Stimulated activated naive CD4-positive, alpha-beta T cell (primary cell): ENCODE measurements at places on chromosomes 7 and 10.

DNA sequence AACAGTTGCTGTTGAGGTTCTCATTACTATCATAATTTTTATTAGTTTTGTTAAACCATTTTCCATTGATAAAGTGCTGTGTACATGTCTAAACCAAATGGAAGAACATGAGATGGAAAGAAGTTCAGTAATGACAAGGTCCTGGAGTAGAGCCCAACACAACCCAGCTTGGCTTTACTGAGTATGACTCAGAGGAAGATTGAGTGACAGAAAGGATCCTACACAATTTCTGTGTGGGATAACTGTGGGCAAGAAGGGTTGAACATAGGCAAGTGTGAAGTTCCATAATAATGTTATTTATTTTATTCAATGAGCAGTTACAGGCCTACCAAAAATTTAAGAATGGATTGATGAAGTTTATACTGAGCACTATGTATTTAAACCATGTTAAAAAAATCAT is 15.9 kb downstream of the PRKG1 start:
- DNase-seq: no peak

DNA sequence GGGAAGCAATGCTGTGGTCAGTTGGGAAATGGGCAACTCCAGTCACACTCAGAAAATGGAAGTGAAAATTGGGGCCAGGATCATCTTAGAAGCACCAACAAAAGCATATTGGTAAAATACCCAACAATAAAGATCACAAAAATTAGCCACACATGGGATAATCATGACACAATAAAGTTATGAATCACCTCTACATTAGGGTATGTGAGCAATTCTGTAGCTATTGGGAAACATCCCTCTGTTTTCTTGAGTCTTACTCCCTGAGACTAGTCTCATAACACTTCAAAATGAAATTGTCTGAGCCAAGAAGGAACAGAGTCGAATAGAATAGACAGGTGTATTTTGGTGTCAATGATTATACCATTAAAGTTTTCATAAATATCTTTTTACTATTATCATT is 178.3 kb downstream of the DYNC1I1 start:
- no peak for DNase-seq

- no peak for DNase-seq
Measured at GRCh38 chr7:117047496-117047895, 94.2 kb downstream of the ST7 start.

DNA sequence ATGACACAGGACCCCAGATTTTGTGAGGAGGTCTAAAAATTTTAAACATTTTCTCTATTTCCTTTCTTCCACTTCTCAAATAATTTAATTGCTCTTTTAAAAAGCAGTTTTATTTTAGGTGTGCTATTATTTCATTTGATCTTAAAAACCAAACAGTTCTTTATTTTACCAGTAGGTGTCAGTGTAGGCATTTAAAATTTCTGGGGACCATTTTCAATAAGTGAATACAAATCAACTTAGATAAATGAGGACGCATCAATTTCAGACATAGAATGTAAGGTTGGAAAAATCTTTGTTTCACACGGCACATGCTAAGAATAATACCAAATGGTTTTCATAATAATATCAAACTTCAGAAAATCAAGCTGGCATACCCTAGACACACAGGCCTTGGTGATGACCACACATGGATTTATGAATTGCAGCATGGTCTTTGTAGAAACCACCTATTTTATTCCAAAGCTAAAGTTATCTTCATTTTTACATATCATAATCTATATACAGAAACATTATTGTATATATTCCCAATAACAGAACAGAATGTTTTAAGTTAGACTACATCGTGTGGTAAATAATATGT is 127.6 kb upstream of the SLC26A5 start:
- DNase-seq: no peak

DNA sequence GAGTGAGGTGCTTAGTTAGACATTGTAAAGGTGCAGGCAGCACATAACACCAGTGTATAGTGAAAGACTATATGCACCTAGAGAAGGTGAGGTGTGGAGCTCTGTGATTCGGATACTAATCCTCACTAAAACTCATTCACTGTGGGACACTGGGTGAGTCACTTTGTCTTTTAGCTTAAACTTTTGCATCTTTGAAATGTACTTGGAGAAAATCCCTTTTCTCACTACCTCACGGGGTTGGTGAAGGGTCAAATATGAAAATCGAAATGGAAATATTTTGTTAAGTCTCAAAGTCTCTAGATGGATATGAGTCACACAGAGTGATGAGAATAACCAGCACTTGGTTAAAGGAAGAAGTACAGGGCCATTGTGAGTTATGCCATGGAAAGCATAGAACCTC is 38.0 kb downstream of the MDFIC start:
- DNase-seq: no peak

DNA sequence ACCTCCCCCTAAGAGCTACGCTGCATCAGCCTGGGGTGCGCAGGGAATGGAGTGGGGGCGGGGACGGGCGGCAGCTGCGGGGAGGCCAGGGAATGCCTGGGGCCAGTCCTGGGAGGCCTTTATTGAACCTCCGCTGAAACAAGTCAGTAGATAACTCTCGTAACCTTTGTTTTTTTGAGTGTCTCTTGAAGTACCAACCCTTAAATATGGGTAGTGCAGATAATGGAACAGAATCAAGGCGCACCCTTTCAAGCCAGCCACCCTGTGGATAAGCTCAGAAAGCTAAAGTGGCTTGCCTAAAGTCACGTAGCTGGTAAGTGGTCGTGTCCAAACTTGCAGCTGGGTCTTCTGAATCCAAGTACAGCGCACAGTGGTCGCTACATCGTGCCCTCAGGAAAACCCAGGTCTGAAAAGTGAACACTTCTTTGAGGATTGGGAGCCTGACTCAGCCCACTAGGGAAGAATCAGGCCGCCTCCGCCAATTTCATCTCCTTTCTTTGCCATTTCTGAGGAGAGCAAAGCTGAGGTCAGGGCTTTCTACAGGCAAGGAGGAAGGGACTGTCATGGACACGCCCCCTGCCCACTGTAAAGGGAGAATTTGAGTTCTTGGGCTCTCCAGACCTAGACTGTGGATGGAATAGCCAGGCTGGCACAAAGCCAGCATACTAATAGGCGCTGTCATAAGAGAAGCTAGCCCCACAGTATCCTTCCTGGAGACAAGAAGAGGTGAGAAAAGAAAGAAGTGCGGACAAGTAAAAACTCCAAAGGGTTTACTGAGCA is 3.2 kb upstream of the EGR2 start:
- no peak for DNase-seq

GRCh38 chr10:73997461-73997786 is 492 bp upstream of the VCL start:
- DNase-seq: no peak

- no peak for DNase-seq
Measured at GRCh38 chr10:123462756-123463155, 203.4 kb upstream of the GPR26 start.

DNA sequence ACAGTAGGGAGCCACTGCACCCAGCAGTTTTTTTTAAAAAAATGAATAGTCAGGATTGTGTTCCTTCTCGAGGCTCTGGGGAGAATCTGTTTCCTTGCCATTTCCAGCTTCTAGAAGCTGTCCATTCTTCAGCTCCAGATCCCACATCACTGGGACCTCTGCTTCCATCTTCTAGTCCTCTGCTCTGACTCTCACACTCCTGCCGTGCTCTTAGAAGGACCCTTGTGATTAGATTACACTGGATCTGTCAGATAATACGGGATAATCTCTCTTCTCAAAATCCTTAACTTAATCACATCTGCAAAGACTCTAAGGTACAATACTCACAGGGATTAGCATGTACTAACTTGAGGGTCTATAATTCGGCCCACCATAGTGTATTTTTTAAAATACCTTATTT is 158.9 kb upstream of the SP4 start:
- DNase-seq: no peak

DNA sequence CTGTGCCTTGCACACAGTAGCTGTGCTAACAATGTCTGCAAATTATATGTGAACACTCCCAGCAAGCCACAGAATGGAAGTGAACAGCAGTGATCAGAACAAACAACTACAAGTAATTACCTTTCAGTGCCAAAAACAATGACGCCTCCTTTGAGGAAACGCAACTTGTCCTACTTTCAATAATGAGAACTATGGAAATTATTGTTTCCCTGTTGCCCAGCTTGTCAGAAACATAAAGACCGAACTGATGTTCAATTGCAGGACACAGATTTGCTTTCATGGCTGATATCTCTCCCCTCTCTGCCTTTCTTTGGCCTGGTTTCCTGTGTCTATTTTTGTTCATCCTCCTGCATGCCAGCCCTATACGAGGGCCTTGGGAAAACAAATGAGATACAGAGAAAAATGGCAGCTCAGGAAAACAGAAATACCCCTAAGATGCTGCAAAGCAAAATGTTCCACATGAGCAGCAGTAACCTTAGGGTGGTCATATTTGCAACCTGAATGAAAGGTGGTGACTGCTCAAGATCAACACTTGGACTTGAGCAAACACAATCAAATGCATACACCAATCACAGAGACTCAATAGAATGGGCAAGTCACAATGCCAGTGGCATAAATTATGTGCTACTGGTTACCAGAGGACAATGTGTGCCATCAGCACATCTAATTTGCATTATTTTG is 26.8 kb downstream of the COBL start:
- DNase-seq: no peak

DNA sequence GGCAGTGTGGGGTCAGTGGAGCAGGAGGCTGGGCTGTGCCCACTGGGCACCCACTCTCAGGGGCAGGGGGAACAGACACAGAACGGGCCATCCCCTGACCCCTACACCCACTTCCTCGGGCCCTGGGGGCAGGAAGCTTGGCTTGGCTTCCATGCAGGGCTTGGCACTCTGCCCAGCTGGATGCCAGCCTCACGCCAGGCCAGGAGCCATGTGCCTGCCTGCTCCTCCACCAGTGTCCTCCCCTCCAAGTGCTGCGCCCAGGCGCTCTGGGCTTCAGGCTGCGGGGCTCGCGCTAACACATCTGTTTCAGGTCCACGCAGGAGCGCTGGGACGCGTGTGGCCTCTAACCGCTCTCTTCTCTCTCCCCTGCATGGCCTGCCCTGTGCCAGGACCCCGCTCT is 12.7 kb downstream of the LDB3 start:
- DNase-seq: no peak

DNA sequence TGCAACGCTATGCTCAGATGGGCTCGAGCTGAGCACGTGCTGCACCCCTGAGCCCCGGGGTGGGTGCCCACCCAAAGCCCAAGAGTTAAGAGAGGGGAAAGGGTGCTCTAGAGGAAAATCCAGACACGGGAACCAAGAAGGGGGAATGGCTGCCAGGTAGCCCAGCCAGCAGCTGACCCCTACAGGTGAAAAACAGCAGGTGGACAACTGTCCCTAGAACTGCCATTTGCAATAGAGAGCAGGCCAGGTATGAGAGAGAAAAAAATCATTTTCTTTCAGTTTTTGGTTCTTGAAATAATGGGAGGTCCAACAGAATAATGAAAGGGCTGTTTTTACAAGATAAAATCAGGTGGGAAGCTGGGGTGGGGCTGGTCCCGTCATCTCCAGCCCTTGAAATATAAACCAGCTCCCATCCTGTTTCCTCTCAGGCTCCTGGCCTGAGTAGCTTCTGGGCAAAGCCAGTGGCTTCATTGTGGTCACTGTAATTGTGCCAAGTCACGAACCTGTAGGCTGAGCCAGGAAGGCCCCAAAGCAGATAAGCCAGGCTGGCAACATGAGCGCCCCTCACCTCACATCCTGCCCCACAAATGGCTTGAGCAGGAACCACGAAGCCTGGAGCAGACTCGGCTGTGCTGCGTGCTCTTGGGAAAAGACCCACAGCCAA is 257.8 kb downstream of the SNX10 start:
- no peak for DNase-seq

DNA sequence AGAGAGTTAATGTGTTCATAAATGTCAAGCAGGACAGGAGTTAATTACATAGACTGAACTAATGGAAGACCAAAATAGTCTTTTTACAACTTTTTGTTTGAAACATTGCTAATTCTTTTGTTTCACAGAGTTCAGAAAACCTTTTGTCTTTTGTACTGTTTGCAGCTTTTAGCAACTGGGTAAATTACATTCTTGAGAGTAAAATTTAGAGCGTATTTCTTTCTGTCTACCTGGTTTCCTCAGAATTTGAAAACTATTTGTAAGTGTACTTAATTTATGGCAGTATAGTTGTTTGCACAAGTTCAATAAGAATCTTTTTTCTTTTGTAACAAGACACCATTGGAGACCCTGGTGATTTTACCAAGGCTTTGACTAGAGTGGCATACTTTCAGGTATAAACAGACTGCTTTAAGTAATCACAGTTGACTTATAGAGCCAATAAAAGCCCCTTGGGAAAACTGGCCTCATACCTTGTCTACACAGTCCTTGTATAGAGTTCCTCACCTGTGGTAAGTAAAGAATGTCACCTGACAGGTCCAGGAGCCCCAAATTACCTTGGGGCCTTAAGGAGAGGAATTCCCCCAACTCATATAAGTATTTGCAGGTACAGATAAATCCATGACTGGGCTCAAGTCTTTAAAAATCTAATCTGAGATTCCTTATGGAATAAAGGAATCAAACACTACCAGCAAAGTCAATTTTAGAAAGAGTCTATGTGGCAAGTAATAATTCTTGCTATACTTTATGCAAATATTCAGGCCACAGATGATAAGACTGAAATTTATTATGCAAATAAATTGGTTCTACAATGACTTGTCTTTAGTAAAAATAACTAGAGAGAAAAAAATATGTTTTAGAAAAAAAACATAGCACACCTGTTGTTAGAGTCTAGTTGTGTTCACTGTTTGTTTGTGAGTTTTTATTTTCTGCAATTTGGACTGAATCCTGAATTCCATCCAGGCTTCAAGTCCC is 23.6 kb upstream of the CREB3L2 start:
- DNase-seq: no peak

GRCh38 chr7:155494551-155494950 is 36.6 kb downstream of the EN2 start:
- no peak for DNase-seq

GRCh38 chr7:103622274-103622673 is 176.3 kb upstream of the SLC26A5 start:
- no peak for DNase-seq

DNA sequence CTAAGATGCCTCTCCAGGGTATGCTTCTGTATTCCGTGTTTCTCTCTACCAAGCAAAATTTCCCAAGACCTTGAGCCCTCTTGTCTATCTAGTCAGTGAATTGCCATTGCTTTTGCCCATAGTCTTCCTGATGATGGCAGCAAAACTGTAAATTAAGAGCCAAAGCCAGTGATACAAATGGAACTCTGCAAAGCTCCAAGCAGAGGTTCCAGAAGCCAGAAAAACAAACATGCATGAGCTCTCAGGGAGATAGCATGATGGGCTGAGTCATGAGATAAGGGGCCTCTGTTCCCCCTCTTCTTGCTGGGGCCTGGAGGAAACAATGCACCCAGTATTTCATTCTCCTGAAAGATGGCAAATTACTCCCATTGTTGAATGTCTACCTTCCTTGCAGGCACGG is 24.7 kb downstream of the LSMEM1 start:
- DNase-seq: no peak

GRCh38 chr10:100969187-100970075 is at the start of gene SEMA4G:
TSS of gene SEMA4G (plus strand) at chr10:100969504. CDS start at chr10:100972913, 3,409 bp downstream.
- peak; percentile 51 for DNase-seq
